ENCODE measurements at places on chromosomes 1 and 21.

- DNase-seq = peak; percentile 44
Observed at GRCh38 chr1:2628933-2629626, 3.7 kb downstream of the MMEL1 start.

GRCh38 chr1:24418898-24419628, 3.5 kb downstream of the NIPAL3 start:
- no peak for DNase-seq

DNA sequence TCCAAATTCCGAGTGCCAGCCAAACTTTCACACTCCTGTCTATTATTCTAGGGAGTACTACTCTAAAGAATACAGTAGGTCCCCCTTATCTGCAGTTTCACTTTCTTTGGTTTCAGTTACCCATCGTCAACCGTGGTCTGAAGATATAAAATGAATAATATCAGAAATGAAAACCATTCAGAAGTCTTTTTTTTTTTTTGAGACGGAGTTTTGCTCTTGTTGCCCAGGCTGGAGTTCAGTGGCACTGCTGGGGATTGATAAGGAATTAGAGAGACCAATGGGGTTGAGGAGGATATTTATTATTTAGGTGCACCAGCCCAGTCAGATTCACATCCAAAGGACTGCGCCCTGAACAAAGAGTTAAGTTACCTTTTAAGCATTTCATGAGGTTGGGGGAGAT, 52.9 kb upstream of the SRSF10 start:
- no peak for DNase-seq

GRCh38 chr1:47684518-47684917, 246.7 kb downstream of the FOXD2 start:
- DNase-seq = no peak

DNA sequence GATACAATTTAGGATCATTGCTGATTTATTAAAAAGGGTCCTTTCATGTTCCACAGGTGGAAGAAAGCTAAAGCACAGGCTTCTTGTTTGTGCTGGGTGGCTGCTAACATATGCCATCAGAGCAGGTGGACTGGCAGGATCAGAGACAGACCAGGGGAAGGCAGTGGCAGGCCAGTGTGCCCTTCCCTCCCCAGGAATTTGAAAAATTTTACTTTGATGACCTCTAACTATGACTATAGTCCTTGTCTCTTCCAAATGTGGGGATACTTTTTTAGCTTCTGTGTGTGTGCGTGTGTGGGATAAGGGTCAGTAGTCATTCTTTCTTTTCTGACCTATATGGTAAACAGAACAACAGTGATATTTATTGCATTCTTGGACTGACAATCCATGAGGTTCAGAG, 49.9 kb downstream of the LHX9 start:
- DNase-seq = no peak

- DNase-seq = no peak
Observed at GRCh38 chr1:70907563-70908310, 139.9 kb downstream of the PTGER3 start.

- no peak for DNase-seq
Observed at GRCh38 chr1:29805896-29806160, 569.5 kb downstream of the PTPRU start.

DNA sequence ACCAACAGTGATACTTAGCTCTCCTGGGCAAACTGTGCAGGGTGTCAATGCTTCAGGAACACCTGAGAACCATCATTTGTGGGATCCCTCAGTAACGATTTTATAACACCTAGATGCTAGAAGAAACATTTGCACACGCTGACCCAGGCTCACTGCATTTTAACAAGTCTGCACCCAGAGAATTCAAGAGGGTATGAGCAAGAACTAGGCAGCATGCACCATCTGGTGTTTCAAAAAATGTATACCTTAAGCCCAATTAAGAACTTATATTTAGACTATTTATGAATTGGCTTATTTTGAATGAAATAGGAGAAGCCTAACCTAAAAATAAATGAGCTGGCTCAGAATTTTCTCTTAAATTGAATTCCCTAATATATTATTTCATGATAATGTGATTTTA, 400.5 kb downstream of the GPATCH2 start:
- no peak for DNase-seq

- DNase-seq = no peak
Observed at GRCh38 chr1:37890378-37891014, 31.1 kb upstream of the MTF1 start.

GRCh38 chr1:116288201-116288598, 84.8 kb upstream of the ATP1A1 start:
- no peak for DNase-seq

DNA sequence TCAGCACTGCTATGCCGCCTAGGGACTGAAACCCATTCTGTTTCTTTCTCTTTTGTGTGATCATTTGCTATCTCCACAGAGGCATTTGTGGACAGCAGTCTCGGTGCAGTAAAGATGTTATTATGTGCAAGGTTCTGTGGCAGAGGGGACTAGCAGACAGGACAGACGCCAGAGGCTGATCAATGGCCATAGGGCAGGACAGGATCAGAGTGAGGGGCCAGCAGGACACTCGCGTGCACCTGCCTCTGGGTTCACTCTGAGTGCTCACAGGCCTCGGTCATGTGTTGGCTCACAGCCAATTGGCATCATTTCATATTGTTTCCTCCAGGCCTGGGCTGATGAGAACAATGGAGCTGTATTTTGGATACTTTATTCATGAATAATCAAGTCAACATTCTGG, 212.6 kb downstream of the TGFB2 start:
- no peak for DNase-seq

GRCh38 chr1:186900539-186901237, 71.9 kb downstream of the PLA2G4A start:
- no peak for DNase-seq

DNA sequence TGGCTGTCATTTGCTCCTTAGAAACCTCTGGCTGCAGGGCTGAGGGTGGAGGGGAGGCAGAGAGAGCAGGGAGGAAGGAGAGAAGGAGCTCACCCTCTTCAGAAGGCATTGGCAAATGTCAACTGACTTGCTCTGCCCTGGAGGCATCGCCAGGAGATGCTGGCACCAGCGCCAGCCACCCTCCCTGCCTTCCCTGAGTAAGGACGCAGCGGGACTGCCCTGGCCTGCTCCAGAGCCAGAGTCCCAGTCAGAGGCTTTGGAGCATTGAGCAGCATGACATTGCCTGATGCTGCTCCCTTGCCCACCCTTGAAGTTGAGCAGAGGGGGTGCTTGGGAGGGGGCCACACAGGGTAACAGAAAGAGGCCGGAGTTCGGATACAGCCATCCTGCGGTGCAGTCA, 62.3 kb downstream of the DISP3 start:
- DNase-seq = no peak

DNA sequence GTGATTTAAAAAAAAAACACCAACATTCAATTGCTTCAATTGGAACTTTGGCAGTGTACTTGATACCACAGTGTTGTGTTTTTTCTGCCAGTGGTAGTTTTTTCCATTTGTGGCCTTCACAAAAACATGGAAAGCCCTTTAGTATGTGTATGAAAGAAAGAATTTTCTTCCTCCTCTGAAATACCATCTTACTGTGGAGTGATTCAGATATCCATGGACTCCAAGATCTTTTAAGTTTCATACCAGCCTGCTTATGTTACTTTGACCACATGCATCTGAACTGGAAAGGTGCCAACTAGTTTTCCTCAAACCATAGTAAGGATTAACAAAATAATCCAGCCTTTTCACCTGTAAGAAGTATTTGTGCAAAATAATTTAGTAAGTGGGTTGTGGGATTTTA, 3.4 kb downstream of the PPP2R5A start:
- DNase-seq = no peak

DNA sequence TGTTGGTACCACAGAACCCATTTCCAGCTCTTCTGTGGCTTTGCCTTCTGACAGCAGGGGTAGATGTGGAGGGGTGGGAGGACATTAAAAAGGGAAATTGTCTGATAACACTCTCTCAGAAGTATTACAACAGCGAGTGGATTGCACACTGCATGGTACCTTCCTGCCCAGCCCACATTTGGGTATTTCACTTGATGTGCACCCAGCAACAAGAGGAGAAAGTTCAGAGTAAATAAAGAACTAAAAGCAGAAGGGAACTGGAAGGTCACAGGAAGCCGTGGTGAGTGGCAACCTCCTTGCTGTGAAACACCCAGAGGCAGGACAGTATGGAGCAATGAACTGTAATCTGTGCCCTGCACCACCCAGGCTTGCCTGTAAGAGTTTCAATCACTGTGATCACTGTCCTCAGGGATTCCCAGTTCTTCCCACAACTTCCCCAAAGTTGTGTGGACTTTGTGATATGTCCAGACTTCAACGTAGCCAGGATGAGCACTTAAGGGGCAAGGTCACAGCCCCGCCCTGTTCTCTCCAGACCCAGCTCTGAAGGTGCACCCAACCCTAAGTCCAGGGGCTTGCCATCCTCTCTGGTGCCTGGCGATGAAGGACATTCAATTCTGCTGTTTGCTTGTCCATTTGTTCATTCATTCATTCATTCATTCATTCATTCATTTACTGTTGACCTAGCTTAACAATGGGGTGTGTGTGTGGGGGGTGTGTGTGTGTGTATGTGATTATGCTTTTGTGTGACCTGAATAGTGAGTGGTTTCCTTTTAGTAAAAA, 18.7 kb upstream of the F5 start:
- DNase-seq = no peak

DNA sequence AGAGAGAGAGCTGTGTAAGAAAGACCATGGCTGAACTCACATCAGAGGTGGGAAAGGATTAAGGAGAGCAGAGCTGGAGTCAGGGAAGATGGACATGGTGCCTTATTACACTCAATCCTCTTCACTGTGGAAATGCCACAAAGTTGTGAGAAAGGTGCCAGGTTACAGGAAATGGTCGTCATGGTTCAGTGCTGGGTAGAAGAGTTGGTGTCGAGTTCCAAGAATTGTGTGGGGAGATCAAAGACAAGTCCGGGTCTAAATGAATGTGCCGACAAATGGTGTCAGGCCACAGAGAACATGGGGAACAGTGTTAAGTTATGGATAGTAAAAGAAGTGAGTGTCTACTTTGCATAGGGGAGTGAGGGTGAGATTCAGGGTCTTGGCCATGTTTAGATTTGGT, 40.9 kb downstream of the LAMC2 start:
- DNase-seq = peak; percentile 42

DNA sequence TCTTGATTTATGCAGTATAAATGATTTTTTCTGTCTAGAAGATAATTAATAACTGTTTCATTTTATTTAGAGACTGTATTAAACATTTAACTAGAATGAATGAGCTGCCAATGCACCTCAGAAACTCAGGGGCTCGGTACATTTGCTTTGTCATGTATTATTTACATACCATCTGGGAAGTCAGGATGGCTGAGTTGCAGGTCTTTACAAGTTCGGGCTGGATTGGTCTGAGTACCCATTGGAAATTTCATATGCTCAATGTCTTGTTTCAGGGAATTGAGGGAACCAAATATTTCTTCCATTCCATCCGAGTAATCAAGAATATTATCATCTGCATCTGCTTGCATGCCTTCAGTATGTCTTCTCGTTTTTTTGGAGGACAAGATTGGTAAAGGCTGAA, 221.7 kb downstream of the COL11A1 start:
- DNase-seq = no peak

- DNase-seq = no peak
Observed at GRCh38 chr1:214136324-214136919, 144.5 kb upstream of the SMYD2 start.

GRCh38 chr1:88224906-88225305, 459.2 kb upstream of the PKN2 start:
- no peak for DNase-seq

DNA sequence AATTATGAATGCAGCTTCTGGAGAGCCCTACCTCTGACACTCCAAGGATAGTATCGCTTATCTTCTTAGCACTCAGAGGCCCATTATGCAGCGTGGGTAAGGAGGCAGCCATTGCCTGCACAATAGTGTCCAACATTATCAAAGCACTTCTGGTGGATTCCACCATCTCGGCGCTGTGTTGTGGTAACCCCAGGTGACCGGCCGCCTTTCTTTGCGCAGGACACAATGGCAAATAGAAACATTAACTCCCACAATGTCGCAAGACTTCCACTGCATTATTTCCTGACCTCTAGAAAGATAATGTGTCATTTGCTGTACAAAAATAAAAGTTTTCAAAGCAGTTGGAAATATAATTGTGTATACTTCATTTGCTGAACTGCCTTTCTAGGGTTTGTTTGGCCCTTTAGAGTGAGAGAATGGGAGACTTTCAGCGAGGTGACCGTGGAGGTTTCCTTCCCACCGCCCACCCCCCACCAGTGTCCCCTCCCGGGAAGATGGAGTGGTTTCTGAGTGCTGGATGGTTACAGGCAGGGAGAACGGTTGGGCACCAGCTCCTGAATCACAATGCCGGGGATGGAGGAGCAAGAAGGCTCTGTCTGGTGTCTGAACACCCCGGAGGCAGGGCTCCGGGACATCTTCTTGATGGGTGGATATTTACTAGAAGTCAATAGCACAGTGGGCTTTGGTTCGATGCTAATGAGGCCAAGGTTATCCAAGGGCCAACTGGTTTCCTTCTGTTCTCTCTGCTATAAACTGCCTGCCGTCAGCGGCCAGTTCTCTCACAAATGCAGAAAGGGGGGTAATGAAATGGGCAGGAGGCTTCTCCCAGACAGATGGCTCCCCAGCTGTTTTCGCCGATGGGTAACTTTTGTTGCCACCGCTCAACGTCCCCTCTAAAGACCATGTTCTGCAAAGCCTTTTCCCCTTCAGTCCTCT, 215.4 kb upstream of the PROX1 start:
- no peak for DNase-seq

DNA sequence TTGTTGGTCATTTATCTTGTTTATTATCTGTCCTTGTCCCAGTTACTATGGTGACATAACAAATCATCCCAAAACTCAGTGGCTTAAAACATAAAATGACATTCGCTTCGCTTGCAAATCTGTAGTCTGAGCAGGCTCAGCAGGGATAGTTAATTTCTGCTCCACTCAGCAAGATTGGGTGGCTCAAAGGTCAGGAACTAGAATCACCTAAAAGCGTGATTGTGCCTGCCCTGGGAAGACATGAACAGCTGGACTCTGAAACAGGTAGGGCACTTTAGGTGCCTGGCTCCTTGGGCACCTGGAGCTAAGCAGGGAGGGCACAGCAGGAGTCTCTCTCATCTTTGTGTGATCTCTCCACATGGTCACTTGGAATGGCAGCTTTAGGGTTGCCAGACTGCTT, 14.7 kb upstream of the TRAF3IP3 start:
- no peak for DNase-seq

DNA sequence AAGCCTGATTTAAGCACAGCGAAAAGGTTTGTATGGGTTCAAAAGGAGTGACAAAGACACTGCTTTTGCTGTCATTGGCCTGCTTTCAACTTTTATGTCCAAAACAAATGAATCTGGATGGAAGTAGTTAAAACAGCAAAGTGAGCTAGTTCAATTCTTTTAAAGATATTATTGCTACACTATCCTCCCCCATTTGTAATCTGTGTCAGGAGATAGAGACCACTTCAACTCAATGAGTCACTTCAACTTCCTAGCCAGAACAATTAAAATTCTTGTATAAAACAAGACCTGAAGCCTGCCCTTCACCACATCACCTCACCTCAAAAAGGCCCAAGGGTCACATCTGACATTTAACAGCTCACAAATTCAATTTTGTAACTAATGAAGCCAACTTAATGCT, 364.1 kb upstream of the LYPLAL1 start:
- no peak for DNase-seq

All from nephron progenitor cell (in vitro differentiated cells).